ENCODE measurements at places on chromosomes 3 and 15.

GRCh38 chr15:59349680-59350420, 22.8 kb downstream of the MYO1E start:
- peak; percentile 54 for ATAC-seq

GRCh38 chr15:53296603-53297002, 462.9 kb downstream of the WDR72 start:
- no peak for ATAC-seq

GRCh38 chr3:154236331-154236730, 88.0 kb downstream of the DHX36 start:
- no peak for ATAC-seq

DNA sequence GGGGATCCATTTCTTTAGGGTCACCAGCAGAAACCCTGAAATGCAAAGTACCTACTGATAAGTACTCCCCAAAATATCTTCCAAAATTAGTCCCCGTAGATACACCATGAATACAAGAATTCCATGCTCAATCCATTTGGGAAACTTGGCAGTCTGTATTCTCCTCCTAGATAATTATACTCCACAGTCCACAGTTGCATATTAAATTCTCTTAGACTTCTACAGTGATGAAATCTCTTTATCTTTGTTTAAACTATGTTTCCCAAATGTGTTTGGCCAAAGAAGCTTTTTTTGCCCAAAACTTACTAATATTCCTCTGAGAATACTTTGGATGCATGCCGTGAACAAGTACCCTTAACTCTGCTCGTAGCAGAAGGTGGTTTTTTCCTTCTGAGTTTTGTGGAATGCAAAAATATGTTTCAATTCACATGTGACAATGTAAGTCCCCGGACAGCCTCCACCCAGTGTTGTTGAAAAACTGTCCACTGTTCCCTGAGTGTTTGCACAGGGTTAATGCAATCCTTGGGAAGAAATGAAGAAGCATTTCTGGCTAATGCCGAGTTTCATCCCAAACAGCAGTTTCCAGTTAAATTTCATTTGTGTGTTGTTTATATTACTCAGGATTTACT, 126.7 kb downstream of the ARNT2 start:
- ATAC-seq, result no peak

DNA sequence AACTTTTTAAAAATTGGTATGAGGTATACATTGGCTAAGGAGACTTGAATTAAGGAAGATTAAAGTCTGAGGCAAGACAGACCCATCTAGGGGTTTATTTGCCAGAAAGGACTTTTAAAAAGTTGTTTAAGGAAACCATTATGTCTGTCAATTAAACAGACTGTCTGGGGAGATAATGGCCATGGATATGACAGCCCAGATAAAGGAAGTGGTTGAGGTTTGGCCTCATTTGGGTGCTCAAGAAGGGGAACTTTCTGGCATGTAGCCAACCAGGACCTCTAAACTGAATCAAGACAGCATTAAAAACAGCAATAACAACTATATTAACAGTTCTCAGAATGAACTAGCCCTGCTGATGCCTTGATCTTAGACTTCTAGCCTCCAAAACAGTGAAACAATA, 9.9 kb upstream of the CD200R1L start:
- no peak for ATAC-seq

DNA sequence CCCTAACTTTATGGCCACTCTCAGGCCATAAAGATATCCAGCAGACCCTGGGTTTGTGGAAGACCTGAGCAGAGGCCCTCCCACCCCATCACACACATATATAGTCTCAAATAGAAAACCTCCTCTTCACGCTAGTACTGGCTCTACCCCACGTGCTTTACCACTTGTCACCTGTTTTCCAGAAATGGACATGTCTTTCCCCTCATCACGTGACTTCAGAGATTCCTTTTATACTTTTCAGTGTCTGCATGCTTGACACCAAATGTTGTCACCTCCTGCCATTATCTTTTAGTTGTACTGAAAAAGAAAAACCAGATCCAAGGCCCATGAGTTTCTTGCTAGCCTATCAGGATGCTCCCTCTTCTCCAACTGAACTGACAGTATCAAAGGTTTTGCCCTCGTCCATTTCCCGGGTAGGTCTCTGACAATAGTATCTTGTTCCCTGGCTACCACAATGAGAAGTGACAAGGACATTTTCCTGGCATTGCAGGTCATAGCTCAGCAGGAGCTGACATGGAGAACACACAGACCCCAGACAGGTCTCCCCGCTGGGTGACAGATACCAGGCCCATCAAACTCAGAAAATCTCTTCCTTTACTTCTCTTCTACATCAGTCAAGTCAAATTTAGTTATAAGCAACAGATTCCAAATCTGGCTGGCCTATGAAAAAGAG, 650.0 kb upstream of the CFAP20DC start:
- no peak for ATAC-seq

DNA sequence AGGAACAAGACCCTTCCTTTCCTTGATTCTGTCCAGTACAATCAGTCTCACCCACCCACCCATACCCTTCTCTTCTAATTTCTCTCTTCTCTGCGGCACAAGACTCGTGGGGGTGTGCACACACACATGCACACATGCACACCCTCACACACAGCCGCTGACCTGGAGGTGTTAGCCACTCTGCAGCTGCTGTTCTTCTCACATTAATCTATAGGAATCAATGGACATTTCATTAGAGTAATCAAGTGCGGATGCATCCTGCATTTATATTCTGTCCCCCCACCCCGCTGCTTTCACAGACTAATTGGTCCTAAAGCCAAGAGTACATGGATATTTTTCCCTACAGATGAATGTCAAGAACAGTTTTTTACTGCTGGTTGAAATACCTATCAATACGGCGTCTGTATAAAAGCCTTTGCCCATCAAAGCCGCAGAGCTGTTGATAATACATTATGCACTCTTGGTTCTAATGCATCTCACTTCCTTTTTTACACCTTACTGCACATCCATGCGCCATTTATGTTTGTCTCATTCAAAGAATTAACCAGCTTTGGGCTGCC, 186.5 kb upstream of the ONECUT1 start:
- ATAC-seq, result no peak

DNA sequence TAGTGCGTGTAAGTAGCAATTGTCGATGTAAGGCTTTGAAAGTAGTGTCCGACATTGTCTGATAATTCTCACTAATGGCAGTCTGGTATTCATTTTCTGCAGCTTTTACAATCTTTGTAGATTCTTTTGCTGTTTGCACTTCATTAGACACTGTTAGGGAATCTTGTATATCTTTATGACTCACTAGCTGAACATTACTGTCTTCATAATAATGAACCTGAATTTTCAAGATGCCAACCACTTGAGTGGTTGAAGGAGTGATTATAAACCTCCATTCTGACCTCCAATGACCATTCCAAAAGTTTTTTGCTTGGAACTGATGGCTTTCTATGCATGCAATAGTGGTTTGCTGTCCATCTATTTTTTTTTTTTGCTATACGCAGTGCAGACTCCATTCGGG, 76.4 kb upstream of the MFGE8 start:
- ATAC-seq, result no peak

DNA sequence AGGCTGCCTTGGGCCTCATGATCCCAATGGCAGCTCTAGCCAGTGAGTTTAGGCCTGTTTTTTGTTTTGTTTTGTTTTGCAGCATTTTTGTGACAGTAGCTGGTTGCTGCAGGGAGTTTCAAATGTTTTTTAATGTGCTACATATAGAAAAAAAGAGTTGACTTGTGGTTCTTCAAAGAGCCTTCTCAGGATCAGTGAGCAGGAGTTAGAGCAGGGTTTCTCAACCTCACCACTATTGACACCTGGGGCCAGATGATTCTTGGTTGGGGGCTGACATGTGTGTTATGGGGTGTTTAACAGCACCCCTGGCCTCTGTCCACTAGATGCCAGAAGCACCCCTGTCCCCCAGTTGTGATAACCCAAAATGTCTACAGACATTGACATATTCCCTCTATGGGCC, 17.9 kb downstream of the APH1B start:
- no peak for ATAC-seq

GRCh38 chr3:148044151-148044550, 635.0 kb downstream of the ZIC1 start:
- ATAC-seq, result no peak

DNA sequence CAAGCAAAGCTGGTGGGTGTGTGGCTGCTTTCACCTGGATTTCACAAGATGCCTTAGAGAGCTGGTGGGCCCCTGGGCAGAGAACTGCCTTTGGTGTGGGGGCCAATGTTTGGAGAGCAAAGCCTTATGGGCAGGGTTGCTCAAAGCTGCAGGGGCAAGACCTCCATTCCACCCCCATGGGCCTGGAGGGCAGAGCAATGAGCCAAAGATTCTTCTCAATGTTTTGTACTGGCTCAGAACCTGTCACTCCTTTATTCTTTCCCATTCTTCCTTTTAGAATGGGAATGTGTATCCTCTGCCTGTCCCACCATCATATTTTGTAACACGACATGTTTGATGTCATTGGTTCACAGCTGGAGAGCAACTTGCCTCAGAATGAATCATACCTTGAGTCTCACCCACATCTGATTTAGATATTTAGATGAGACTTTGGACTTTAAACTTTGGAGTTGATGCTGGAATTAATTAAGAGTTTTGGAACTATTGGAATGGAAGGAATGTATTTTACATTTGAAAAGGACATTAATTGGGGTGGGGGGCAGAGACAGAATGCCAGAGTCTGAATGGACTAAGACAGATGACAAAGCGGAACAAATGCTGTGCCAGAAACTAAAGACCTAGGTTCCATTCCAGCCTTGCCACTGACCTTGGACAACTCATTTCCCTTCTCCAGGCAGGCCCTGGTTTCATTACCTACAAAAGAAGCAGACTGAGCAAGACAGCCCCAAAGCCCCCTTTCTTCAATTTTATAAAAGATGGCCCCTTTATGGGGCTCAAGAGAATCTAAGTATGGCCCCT, 72.9 kb downstream of the DAPK2 start:
- no peak for ATAC-seq

DNA sequence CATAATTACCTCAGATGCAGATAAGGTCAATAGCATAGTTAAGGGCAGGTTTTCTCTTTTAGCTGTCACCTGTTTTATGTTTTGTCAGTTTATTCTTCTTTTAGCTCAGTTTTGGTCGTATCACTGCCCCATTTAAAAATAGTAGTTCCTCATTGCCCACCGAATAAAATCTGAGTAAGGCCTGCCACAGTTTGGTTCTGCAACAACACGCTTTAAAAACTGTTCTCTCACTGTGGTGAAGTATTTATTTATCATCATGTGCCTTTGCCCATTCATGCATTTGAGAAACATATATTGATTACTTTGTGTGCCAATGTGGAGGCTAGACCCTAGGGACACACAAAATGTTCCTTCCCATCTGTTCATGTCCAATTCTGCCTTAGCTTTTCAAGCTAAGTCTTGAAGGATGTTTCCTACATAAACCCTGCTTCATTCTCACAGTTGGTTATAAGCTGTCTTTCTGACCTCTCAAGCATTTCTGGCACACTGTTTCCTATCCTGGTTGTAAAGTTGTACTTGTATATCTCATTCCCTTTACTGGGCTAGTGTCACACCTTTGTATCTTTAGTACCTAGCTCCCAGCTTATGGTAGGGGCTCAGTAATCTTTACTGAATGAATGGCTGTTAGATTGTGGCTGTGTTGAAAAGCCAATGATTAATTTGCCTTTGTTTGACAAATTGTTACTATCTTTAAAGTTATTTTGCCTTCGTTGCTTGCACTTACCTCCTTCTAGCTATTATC, 23.9 kb downstream of the AKAP13 start:
- ATAC-seq, result peak; percentile 58

- no peak for ATAC-seq
These were observed 74.1 kb upstream of the MITF start for GRCh38 chr3:69665026-69665737.

DNA sequence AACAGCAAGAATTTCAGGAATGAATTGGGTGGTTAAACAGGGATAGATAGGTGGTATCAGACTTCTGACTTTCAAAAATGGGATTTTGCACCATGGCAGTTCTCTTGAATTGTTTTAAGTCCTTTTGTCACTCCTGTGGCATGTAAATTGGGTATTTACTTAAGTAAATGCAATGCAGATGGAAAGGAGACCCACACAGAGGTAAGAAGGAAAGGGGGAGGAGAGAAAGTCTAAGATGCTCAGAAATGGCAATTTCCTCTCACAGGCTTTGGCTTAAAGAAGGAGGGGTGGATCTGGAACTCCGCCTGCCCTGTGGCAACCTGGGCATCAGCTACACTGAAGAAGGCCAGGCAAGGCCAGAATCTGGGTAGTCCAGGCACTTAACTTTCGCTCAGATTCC, 197.1 kb upstream of the UBE2E1 start:
- no peak for ATAC-seq

- no peak for ATAC-seq
These were observed 30.6 kb downstream of the MB21D2 start for GRCh38 chr3:192887047-192887446.

DNA sequence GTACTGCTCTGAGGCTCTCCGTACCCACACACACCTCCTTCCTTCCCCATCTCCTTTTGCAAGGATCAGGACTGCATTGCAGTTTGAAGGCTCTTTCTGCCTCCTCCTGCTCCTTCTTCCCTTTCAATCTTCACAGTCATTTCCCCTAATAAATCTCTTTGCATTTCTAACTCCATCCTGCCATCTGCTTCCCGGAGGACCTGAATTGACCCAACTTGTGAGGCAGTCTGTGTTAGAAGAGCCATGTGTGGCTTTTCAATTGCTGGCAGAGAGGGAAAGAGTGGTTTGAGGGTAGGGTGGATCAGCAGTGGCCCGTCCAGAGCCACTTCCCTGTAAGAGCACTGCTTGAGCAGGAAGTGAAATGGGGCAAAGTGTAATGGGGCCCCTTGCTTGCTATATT, 35.8 kb downstream of the ANAPC13 start:
- ATAC-seq, result no peak

DNA sequence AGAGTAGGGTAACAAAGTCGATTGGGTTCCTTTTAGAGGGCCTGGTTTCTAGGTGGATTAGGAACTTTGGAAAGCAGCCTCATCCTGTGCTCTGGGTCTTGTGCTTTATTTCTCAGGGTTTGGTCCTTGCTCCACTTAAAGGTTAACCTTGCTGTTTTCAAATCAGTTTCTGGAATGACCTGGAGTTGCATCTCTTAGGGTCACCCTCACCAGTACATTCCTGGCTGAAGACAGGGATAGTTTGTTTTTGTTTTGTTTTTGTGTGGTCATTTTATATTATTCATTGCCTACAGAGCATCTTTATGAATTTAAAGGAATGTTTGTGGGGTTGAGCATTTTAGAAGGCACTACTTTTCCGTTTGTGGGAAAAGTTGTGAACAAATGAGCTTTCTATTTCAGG, 45.5 kb upstream of the ZNF280D start:
- no peak for ATAC-seq

DNA sequence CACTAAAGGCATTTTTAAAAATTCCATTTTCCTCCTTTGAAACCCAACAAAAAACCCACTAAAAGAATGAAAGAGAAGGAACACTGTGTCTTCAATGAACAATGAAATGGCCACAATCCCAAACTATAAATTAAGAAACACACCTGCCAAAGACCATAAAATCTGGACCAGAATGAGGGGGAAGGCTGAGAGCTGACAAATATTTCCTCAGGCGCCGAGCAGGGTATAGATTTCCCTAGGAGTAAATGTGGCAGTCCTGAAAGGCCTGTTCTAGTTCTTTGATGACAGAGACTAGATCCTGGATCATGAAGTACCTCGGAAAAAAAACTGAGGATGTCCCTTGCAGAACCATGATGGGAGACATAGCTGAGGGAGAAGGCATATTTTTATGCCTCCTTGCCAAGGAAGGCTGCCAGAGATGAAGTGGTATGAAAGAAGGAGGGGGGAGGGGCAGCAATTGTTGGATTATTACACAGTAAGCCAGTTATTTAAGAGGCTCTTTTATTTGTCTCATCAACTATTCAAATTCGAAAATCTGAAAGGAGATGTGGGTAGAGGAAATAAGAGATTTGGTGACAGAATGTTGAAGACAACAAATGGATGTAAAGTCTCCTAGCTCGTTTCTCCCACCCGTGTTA, 275.3 kb upstream of the GOLGA6L4 start:
- no peak for ATAC-seq

GRCh38 chr15:90988296-90988695, 6.0 kb downstream of the PRC1 start:
- no peak for ATAC-seq
